ENCODE measurements at places on chromosomes 3 and 15. TPM values are rescaled to one million over a fixed set of nuclear protein-coding genes. Genes with fewer than 3 reads are reported as not detected.

DMXL2 gene
- total RNA-seq = 7.0 TPM

CD200R1 gene
- total RNA-seq = 1.5 TPM

ATP10A gene
- 22.4 TPM for total RNA-seq

FANCD2OS gene
- total RNA-seq = not detected

DYNLT2B gene
- total RNA-seq = 16.3 TPM

RTF1 gene
- total RNA-seq = 32.3 TPM

SLC22A13 gene
- total RNA-seq = 0.21 TPM

HES1 gene
- 0.50 TPM for total RNA-seq

TMEM212 gene
- total RNA-seq = not detected

GHSR gene
- not detected for total RNA-seq

C3orf20 gene
- total RNA-seq = not detected

SERPINI2 gene
- total RNA-seq = not detected

CYP1A1 gene
- 2.0 TPM for total RNA-seq

C3orf38 gene
- total RNA-seq = 27.4 TPM

PLSCR5 gene
- total RNA-seq = not detected

FAN1 gene
- 11.6 TPM for total RNA-seq
